ENCODE measurements at places on chromosomes 6 and 20.

- DNase-seq = no peak
Measured at GRCh38 chr6:24888715-24889370, 46.9 kb downstream of the RIPOR2 start.

DNA sequence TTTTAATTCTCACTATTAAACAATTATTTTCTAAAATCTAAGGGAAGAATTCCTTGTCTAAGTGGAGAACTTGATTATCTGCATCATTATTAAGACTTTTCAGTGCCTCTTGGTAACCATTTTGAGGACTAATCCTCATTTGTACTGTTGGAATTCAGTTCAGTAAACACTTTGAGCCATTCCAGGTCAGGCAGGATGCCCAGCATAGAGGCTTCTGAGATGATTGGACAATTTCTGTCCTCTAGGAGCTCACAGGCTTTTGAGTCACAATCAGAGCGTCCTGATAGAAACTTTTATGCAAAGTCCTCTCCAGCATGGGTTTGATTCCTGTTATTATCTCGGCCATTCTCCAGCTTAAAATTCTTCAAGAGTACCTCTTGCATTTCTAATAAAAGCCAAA, 1304.6 kb downstream of the EPHA7 start:
- no peak for DNase-seq

DNA sequence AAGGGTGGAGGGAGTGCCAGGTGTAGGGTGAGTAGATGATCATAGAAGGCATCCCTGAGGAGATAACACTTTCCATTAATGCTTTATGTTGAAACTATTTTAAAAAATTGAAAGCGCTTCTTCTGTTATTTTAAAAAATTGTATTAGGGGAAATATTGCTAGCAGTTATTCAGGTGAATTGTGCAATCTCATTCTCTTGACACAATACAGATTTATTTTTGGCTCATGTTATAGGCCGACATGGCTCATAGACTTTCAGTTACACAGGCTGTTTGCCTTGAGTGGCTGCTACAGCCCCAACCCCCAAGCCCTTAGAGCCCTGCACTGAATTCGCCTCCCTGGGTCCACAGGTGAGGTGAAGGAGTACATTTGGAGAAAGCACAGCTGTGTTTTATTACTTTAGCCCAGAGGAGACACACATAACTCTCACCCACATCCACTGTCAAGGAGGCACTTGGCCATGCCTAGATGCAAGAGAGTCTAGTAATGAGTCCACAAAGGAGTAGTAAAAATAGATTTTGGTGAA, 228.2 kb downstream of the RFPL4B start:
- DNase-seq = no peak

- DNase-seq = no peak
Measured at GRCh38 chr6:35371494-35372262, 29.3 kb downstream of the PPARD start.

DNA sequence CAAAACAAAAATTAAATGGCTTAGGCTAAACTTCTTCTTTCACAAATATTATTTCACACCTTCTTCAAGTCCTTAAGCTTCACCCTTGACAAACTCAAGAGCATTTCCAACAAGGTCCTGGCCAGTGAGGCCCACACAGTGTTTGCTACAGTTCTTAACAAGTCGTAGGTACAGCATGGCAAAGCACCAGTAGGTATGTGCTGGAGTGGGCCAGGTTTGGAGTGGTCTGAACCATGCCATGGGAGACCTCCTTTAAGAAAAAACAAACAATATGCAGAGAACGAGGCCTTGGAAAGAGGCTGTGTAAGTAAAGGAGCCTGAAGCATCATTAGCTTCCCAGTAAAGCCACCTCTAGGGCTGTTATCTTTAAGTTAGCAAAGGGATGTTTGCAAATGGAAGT, 154.3 kb upstream of the SNX9 start:
- DNase-seq = no peak

DNA sequence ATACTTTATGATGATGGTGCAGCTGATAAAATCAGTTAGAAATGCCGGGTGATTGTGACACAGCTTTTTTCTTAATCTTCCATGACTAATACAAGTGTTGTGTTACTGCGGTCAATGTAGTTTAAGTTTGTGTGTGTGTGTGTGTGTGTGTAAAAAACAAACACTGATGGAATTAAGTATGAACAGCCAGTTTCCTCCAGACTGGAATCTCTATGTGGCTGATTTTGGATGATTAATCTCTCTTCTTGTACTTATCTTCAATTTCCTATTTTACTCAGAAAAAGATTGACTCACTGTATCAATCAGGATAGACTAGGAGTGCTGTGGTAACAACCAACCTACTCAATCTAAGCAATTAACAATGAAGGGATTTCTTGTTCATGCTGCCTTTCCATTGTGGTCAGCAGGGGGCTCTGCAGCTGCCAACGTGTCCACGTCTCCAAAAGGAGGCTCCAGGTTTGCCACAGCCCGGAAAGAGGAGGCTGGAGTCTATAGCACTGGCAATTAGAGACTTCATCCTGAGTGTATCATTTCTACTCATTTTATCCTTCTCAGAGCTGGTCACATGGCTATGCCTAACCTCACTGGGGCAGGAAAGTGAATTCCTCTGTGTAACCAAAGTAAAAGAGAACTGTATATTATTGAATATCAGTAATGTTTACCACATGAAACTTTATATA, 107.7 kb downstream of the CD109 start:
- DNase-seq = peak; percentile 95

DNA sequence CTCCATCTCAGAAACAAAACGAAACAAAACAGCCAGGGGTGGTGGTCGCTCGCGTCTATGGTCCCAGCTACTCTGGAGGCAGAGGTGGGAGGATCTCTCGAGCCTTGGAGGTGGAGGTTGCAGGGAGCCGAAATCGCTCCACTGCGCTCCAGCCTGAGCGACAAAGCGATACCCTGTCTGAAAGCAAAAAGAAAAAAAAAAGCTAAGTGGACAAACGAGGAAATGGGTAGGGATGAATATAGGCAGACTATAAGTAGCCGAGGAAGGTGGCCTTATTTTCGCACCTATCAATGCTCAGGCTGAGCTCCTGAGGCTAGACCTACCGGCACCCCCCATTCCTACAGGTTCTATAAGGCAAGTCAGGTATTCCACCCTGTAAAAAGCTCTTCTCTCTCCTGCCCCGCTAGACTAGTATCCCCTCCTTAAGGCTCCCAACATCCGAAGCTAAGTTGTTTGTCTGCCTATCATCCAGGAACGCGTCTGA, 650 bp upstream of the CASP8AP2 start:
- DNase-seq = no peak

- no peak for DNase-seq
Measured at GRCh38 chr6:88473589-88473988, 307.4 kb upstream of the CNR1 start.

DNA sequence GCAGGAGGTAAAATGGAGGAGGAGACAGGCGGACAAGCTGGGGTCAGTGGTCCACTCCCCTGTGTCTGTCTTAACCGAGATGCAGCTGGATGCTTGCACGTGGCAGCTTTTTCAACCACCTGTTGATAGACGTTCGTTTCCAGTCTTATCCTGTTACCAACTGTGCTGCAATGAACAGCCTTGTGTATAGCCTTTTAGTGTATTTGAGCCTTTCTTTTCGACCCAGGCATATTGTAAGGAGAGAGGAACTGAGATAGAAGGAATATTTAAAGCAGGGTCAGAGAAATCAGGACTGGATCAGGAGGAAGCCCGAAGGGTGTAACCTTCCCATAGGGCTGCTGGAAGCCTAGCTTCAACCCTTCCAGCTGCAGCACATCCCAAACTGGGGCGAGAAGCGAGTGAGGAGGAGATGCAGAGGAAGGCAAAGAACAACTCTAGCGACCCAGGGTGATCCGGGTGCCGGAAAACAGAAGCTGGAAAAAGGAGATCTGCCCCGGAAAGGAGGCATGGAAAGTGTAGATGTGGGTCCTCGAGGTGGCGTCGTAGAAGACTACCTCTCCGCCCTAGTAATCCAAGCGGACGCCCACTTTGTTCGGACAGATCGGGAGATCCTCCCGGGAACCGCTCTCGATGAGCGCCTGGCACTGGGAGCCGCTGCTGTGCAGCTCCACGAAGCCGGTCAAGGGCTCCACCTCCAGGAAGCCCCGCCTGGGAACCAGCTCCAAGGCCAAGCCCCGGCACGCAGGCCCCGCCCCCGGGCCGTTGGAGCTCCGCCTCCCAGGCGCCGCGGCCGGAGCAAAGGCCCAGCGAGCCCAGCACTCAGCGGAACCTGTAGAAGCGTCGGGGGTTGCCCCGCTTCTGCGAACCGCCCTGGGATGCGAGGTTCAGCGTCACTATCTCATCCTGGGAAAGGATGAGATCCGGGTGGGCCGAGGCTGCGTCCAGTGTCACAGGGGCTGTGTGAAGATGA, 11.2 kb downstream of the TRIM31 start:
- DNase-seq = peak; percentile 95

GRCh38 chr6:124819346-124819745, 142.9 kb upstream of the RNF217 start:
- DNase-seq = no peak

- DNase-seq = no peak
Measured at GRCh38 chr6:148265054-148265453, 77.6 kb upstream of the SASH1 start.

- DNase-seq = peak; percentile 86
Measured at GRCh38 chr6:25889877-25890853, 16.1 kb upstream of the SLC17A3 start.

GRCh38 chr6:144266091-144266649, 19.0 kb upstream of the UTRN start:
- DNase-seq = peak; percentile 95

DNA sequence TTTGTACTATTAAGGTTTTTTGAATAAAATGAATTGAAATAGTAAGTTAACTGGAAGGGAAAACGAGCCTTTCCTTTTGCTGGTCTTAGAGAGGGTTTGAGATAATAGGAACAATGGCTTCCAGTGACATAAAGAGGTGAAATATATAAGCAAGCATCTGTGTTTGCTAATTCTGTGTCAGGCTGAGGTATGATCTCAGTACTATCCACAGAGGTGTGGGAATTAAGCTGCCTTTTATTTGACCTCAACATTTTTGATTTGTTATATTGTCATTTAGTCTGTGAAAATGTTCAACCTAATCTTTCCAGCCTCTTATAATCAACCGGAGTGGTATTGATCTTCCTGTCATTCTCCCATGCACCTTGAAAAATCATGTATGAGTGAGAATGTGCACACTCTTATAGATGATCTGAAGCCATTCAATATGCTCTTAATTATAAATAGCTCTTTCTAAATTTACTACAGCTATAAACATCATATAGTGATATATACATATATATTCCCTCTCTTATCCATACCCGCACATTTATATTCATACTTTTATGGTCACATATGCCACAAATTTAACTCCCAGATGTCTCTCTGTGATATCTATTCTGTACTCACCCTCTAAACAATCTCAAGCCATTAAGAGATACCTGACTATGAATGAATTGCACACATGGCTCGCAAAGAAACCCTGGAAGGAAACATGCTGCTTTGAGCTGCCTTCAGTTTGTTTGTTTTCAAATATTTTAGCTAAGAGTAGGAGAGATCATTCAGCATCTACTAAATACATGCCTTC, 754.7 kb upstream of the NRSN1 start:
- no peak for DNase-seq

DNA sequence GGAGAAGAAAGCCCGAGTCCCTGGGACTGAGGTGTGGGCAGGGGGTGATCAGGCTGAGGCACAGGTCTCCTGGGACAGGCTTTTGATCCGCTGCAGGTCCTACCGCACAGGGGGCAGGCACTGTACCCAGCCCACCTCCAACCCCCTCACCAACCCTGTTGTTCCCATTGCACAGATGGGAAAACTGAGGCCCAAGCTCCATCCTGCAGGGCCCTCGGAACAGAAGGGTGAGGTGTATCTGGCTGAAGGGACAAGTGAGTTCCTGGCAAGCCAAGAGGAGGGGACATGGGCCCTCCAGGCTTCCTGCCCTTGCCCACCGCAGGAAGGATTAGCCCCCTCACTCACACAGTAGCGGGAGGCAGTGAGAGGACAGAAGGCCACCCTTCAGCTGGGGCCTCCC, 16.5 kb upstream of the SPDEF start:
- DNase-seq = no peak

GRCh38 chr20:46174469-46175126, 56.5 kb downstream of the CD40 start:
- DNase-seq = peak; percentile 35

DNA sequence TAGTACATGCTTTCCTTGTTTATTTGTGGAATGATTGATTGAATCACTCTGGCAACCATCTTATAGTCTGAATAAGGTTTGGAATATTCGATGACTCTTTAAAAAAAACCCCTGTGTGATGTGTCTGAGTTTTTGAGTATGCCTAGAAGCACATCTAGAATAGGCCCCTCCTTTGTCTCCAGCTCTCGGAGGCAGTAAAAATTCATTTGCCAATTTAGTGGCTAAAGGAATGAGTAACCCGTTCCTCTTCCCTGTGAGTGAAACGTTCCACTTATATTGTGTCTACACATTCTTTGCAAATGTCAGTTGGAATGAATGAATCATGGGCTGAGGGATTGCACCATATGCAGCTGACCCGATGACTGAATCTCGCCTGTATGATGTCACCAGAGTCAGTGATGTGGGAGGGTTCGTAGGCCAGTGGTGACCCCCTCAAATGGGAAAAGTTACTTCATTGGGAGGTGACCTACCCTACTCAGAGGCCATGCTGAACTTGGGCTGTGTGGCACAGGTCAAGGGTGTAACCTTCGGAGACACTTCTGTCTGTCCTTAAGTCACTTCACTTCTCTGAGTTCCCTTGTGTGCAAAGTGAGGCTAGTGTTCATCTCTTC, 21.6 kb downstream of the MOCS3 start:
- DNase-seq = peak; percentile 98

DNA sequence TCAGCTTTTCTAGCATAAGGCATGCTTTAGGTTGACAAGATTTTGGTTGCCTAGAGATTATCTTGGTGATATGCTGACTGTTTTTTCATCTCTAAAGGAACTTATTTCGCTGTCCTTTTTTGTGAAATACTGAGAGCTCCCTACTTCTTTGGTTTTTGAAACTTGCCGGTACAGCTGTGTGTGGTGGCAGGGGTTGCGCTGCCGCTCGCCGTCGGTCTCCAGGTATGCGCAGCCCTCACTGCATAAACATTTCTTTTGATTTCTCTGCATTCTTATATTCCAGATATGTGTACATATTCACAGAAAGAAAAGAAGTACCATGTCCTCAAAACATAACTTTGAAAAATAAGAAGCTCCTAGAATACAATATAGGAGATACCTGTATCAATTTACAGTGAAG, 106.4 kb upstream of the SYNDIG1 start:
- no peak for DNase-seq

GRCh38 chr6:14521141-14521540, 403.6 kb downstream of the CD83 start:
- no peak for DNase-seq

All from adipocyte (in vitro differentiated cells).